ENCODE measurements at places on chromosomes 4 and X.

DNA sequence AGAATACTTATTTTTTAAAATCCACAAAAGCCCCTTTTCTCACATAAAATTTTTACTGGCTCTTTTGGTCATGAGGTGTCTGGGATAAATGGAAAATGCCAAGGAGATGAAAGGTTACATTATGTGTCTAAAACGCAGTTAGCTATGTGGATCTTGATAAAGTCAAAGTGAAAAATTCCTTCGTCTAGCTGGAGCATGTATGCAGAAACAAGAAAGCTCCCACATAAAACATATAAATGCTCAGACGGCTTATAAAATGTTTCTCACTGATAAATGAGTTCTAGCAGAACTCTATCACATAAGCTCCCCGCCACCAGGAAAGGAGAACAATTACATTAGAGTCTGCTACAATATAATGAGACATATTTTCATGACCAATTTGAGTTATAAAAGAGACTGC, 83.8 kb downstream of the TBC1D9 start:
- H3K36me3 ChIP-seq = no peaks in the 10 kb centered on the region
- H3K4me1 ChIP-seq = peaks cover 2% of the 10 kb centered on the region
- H3K4me3 ChIP-seq = no peak overlapping the region
- peaks cover 5% of the 10 kb centered on the region for H3K27me3 ChIP-seq
- DNase-seq = no peak
- H3K27ac ChIP-seq = no peak overlapping the region

DNA sequence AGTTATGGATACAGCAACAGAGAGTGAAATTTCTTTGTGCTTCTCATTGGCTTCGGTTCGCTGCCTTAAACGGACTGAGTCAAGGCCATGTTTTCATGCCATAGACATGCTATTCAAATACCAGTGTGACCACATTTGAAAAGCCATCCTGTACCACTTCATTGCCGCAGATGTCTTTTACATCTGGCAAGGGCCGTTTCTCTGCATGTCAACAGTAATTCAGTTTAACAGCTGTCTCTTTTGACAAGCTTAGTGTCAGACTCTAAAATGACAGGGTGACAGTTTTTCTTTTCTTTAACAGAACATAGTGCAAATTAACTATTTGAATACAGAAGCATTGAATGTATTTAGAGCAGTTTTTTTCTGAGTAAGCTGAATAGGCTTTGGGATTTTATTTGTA, 362.2 kb upstream of the POU3F4 start:
- no peak overlapping the region for H3K27ac ChIP-seq
- no peaks in the 10 kb centered on the region for H3K27me3 ChIP-seq
- no peak overlapping the region for H3K4me3 ChIP-seq
- no peaks in the 10 kb centered on the region for H3K36me3 ChIP-seq
- DNase-seq = no peak
- H3K4me1 ChIP-seq = no peaks in the 10 kb centered on the region

- no peak for DNase-seq
- H3K27me3 ChIP-seq = no peaks in the 10 kb centered on the region
- peaks cover 4% of the 10 kb centered on the region for H3K36me3 ChIP-seq
- no peak overlapping the region for H3K4me3 ChIP-seq
- H3K4me1 ChIP-seq = peaks cover 1% of the 10 kb centered on the region
These were observed 20.7 kb upstream of the ZNF185 start for GRCh38 chrX:152876931-152877840.

GRCh38 chr4:37268319-37268718, 23.8 kb downstream of the NWD2 start:
- H3K27ac ChIP-seq = no peak overlapping the region
- no peaks in the 10 kb centered on the region for H3K27me3 ChIP-seq
- H3K36me3 ChIP-seq = no peaks in the 10 kb centered on the region
- no peaks in the 10 kb centered on the region for H3K4me1 ChIP-seq
- H3K4me3 ChIP-seq = no peak overlapping the region
- DNase-seq = no peak

GRCh38 chrX:154719132-154719675, 31.7 kb downstream of the GAB3 start:
- no peaks in the 10 kb centered on the region for H3K27me3 ChIP-seq
- peak; percentile 45 for DNase-seq
- peaks cover 73% of the 10 kb centered on the region for H3K4me1 ChIP-seq
- H3K36me3 ChIP-seq = peaks cover 17% of the 10 kb centered on the region
